Activated CD4-positive, CD25-positive, alpha-beta regulatory T cell treated with anti-CD3 and anti-CD28 coated beads, Interleukin-2, amount 50 U/mL, for 72 hours (primary cell): ENCODE measurements at places on chromosomes 4 and X.

GRCh38 chrX:106897259-106897658, 5.9 kb downstream of the RIPPLY1 start:
- no peak for DNase-seq

- no peak for DNase-seq
Measured at GRCh38 chr4:13313856-13314255, 170.3 kb downstream of the RAB28 start.

DNA sequence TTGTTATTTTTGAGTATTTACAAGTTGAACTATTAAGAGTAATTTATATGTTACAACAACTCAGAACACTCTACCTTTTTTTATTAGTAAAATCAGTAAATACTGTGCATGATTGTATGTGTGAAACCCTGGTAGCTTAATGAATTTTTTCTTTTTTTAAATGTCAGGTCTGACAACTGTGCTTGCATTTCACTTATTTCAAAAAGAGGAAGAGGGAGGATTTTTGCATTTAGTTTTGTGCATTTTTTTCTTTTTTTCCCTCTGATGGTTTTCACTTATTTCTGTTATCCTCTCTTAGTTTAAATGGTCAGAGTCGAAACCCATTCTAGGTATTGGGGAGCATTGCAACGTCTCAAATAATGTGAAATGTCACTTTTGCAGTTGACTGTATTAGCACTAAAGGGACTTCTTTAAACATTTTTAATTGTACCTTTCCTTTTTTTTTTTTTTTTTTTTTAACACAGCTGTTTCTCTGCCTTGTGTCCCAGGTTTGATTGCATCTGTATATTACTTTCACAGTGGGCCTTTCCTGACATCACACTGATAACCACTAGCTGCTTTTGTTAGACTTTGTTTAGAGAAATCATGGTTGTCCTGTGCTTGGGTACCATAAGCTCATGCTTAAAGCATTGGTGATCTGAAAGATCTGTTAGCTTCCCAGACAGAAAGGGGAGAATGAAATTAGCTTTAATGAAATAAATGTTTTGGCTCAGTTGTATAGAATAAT, 28.5 kb downstream of the MOB1B start:
- DNase-seq, result no peak

DNA sequence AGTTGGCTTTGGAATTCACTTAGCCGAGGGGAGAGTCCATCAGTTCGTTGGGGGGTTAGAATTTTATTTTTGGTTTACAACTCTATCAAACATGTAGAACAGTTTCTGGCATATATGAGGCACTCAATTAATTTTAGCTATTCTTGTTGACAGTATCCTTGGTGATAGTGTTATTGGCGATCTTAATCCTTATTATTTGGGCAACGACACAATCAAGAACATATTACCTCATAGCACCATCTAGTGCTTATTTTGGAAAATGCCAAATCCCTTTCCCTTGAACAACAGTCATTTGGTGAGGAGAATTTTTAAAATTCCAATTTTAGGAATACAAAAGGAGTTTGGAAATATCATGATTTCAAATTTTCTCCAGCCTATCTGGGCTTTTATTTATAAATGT, 17.9 kb upstream of the PGRMC1 start:
- DNase-seq, result no peak

DNA sequence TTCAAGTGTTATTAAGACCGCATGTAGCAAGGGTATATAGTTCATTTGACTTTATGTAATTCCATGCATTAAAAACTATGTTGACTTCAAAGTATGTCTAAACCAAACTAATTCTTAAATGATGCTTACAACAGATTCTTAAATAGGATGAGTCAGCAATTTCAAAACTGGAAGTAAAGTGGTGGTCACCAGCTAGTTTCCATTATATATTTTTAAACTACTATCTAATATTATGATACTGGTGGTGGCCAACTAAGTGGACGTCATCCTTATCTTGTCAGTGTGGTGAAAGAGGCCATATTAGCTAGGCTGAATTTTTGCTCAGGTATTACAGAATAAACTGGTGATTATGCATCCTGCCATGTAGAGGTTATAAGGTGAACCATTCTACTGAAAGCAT, 1.2 kb downstream of the IL15 start:
- DNase-seq, result no peak

DNA sequence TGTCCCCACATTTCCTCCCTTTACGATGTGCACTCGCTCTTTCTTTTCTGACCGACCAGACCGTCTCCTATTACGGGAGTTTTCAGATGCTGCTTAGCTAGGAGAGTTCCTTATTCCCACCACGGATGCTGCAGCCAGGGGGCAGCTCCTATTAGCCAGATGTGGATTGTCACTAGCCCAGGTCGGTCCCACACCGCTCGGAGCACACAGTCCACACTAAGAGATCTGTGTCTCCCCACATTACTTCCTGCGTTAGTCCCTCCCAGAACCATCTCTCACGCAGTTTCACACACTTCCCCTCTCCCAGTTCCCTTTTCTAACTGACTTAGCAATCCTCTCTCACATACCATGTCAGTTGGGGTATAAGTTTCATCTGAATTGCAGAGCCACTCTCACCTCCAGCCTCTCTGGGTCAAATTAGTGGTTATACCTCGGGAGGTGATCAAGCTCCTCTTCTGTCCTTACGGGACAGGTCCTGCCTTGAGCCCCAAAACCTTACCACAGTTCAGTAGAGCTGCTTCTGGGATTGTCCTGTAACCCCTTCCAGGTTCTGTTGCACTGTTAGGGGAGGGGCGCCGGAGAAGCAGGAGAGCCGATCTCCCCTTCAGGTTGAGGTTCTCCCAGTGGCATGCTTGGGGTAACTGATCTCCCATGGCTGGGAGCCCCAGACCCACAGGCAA, 28.2 kb downstream of the SULT1E1 start:
- DNase-seq, result no peak

DNA sequence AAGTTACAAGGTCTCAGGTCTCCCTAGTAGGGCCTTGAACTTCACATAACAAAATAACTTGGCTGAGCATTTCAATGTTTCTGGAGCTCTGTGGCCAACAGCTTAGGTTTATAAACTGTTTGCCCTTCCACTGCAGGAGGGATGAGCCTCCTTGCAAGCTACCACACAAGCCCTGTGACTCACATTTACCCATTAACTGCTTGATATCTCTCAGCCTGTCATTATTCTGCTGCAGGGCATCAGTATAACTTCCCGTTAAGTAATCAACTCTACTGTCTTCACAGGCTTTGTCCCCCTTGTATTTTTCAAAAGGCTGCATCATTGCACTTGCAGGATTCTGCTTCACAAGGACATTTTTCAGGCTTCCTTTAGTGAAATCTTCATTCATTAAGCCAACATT, 151.7 kb upstream of the CXCL13 start:
- no peak for DNase-seq

DNA sequence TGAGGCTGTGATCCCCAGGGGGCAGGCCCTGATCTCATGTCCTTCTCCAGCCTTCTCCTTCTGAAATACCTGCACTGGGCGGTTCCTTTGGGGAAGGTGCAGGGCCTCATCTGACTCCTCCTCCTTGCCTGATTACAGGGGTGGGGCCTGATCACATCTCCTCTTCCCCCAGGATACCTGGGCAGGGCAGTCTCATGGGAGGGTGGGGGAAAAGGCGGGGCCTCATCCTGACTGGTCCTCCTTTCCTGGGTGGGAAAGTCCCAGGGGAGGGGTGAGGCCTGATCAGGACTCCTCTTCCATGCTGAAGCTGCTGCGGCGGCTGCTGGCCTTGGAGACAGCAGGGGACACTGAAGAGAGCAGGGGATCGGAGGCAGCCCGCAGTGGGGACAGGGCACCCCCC, 13.3 kb downstream of the TFE3 start:
- DNase-seq, result no peak

DNA sequence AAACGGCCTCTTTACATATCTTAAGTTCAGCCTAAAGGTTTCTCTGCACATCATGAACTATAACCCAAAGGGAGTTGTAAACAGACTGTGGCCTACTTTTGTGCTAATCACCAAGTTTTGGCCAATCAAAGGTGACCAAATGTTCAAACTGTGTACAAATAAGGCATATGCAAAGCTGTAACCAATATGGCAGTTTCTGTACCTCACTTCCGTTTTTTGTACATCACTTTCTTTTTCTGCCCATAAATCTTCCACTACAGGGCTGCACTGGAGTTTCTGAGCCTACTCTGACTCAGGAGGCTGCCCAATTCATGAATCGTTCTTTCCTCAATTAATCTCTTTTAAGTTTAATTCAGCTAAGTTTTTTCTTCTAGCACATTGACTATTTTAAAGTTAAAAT, 318.7 kb downstream of the SLC7A11 start:
- no peak for DNase-seq

GRCh38 chr4:110540982-110541451, 65.1 kb downstream of the ENPEP start:
- DNase-seq, result no peak

DNA sequence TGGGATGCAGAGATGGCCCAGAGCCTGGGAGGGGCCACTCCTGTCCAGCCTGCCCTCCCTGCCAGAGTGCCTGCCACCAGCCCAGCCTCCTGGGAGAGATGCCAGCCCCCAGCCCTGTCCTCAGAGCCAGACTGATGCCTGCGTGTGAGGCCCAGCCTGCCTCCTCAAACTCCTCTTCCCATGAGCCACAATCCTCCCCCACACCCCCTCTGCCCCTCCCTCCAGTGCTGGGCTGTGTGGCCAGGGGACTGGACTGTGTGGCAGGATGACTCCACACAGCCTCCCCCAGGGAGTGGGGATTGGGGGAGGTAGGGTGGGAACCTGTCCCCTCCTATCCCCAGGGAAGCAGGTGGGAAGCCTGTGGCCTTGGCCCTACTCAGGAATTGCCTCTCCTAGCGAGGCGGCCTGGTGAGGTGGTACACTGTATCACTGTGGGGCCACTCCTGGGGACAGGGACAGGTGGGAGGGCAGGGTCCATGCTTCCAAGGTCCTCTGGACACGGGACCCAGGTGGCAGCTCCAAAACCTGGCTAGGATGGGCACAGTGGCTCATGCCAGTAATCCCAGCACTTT, 4.3 kb upstream of the SH3BP2 start:
- peak; percentile 29 for DNase-seq

- DNase-seq, result no peak
Measured at GRCh38 chr4:101239665-101240064, 107.7 kb downstream of the PPP3CA start.

- DNase-seq, result no peak
Measured at GRCh38 chrX:40083120-40083978, 14.4 kb downstream of the BCOR start.

- no peak for DNase-seq
Measured at GRCh38 chr4:99038213-99038612, 42.7 kb downstream of the METAP1 start.

DNA sequence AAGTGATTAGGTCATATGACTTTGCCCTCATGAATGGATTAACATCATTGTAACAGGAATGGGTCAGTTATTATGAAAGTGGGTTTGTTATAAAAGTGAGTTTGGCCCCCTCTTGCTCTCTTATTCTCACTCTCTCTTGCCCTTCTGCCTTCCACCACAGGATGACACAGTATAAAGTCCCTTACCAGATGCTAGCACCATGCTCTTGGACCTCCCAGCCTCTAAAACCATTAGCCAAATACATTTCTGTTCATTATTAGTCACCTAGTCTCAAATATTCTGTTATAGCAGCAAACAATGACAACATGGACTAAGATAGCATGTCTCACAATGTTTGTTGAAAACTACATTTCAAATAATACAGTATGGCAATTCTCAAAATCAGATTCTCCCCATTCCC, 59.7 kb downstream of the RWDD4 start:
- DNase-seq, result no peak

- DNase-seq, result no peak
Measured at GRCh38 chr4:84258905-84259830, 239.9 kb downstream of the NKX6-1 start.

DNA sequence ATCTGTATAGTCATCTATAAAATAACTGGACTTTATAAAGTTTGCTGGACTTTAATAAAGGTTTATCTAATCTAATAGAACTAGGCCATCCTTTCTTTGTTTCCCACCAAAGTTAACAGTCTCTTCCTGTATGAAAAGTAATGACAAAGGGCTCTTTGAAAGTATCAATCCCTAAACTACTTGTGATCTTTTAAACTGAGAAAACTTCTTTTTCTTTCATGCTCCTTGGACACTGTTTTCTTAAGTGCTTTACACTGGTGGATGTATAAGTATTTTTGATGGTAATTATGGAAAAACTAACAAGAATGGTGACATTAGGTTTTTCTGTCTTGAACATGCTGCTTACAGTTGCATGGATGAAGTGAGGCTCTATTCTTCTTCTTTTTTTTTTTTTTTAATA, 2.4 kb upstream of the ZFX start:
- DNase-seq, result no peak

GRCh38 chr4:156248917-156249316, 295.3 kb upstream of the CTSO start:
- no peak for DNase-seq

GRCh38 chr4:1783970-1784369, 9.1 kb upstream of the FGFR3 start:
- no peak for DNase-seq

DNA sequence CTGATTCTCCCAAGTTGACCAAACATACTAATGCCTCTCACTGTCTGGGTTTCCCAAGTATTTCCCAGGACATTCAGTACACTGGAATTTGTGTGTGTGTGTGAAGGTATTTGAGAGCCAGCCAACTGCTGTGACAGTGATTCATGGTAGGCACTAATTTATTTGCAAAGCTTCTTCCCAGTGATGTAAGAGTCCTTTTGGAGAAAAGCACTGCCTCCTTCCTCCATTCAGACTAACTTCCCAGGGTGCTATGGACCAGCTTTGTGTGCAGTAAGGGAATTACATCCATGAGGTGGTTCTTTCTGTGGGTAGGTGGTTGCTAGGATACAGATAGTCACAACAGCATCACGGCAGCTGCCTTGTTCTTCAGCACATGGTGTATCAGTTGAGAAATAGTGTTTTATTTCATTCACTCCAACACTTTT, 8.7 kb downstream of the EGF start:
- no peak for DNase-seq

DNA sequence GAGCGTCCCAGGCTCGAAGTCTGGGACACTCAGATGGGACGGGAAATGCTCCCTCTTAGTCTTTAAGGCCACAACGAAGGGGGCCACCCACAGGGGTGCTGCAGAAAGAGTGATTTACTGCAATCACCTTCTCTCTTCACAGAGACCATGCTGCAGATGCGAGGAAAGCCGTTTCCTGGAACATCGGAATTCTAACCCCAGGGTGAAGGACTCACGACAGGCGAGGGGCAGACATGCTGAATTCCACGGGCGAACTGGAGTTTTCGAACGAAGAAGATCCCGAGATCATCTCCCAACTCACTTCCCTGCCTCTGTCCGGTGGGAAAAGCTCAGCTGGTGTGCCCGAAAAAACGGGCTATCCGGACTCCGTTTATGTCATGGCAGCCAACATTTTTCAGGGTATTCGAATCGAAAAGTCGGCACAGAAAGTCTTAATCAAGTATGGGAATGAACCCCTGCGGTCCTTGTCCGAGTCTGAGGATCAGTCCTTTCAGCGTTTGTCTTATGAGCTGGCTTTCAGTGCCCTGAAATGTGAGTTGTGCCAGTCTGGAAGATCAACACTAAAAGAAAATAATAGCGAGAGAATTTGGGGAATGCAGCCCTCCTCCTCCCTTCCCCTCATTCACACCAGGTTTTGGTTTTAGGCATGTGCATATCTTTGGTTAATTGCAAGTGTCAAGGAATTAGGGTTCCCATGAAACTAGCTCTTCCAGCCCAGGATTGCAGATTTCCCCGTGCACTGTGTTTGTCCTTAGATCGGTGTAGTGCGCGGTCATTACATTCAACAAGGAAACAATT, 905 bp downstream of the NSUN7 start:
- DNase-seq, result no peak
